Tongue (tissue), 3 donors: ENCODE measurements at places on chromosomes 13 and 19.

DNA sequence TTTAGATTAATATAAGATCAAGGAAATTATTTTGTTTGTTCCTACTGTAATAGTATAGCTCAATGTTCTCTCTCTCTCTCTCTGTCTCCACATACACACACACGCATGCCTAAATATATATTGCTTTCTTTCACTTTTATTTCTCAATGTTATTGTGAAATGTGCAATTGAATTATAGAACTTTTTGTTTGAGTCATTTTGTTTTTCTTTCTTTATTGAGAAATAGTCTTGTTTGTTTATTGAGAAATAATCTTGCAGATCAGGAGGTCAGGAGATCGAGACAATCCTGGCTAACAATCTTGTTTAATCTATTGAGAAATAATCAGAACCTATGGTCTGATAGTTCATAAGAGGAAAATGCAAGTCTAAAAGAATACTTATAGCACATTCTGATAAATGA lies 1581.3 kb downstream of the EFNB2 start:
- no peak for DNase-seq

DNA sequence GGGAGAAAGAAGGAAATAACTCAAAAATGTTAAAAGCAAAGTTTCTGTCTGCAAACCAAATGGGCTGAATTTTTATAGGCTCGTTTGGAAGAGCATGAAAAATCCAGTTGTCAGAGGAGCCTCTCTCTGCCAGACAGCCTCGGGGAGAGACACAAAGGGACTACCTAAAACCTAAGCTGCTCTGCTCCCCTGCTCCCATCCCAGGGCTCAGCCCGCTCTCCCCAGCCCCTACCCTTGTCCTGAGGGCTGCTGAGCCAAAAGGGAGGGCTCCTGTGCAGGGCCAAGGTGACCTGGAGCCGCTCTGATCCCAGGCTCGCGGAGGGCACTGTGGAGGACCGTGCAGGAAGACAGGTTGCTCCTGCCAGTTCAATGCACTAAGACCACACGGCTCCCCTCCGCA lies 96.7 kb upstream of the UQCRFS1 start:
- DNase-seq: no peak

DNA sequence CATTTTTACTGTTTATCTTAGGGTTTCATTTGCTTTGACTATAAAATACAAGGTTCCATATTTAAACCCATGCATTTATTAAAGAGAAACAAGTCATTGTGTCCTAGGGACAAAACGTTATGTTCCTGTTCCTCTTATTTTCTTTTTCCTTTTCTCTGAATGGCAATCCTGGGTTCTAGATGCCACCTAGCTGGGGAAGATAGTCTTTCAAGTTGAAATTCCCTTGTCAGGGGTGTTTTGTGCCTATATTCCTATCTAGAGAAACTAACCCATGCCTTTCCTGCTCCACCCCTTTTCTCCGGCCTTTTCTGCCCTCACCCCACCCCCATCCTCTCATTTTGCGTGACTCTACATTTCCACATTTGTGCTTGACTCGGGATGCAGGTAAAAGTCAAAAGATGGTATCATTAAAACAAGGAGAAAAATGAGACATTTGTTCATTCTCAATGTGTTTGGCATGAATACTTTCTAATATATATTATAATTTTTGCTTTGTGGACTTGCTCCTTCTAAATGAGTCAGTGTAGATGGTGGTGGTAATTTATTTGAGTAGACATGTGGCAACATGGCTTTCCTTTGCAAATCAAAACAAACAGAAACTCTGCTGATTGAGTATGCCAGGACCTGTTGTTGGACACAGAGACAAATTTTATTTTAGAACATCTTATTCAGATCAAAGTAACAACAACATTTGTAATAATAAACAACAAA lies 26.8 kb upstream of the STARD13 start:
- no peak for DNase-seq

GRCh38 chr13:43348397-43348796 lies 325.0 kb downstream of the DNAJC15 start:
- no peak for DNase-seq

DNA sequence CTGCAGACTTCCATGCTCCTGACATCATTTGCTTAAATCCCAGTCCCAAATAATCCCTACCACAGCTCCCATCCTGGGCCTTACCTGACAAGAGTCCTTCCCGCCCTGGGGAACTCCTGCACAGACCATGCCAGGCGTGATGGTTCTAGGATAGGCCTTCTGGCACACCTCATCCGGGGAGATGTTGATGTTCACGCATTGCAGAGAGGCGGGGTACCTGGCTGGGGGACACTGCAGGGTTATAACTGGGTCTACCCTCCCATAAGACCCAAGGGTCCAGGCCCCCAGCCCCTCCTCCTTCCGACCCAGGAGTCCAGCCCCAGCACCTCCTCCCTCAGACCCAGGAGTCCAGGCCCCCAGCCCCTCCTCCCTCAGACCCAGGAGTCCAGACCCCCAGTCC lies 4.0 kb downstream of the KLK14 start:
- no peak for DNase-seq

DNA sequence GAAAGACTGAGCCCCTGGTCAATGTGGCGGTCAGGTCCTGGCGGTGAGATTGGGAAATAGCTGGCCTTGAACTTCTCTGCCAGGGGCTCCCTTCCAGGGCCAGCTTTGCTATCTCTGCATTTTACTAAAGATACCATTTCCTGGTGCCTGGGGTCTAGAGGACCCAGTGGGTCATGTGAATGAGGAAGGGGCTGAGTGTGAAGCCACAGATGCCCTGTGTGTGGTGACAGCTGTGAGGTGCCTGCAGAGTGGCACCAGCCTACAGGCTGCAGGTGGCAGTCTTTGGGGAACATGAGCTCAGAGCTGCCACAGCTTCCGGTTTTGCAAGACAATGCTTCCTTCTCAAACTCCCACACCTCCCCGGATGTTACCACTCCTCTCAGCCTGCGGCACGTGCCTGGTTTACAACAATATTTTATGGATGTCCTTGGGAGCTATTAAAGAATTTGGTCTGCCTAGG lies 5.2 kb upstream of the MLNR start:
- peak; percentile 12 for DNase-seq

- no peak for DNase-seq
Measured at GRCh38 chr13:28449826-28450773, 44.8 kb downstream of the FLT1 start.

GRCh38 chr13:43214124-43214523 lies 190.7 kb downstream of the DNAJC15 start:
- DNase-seq: no peak

DNA sequence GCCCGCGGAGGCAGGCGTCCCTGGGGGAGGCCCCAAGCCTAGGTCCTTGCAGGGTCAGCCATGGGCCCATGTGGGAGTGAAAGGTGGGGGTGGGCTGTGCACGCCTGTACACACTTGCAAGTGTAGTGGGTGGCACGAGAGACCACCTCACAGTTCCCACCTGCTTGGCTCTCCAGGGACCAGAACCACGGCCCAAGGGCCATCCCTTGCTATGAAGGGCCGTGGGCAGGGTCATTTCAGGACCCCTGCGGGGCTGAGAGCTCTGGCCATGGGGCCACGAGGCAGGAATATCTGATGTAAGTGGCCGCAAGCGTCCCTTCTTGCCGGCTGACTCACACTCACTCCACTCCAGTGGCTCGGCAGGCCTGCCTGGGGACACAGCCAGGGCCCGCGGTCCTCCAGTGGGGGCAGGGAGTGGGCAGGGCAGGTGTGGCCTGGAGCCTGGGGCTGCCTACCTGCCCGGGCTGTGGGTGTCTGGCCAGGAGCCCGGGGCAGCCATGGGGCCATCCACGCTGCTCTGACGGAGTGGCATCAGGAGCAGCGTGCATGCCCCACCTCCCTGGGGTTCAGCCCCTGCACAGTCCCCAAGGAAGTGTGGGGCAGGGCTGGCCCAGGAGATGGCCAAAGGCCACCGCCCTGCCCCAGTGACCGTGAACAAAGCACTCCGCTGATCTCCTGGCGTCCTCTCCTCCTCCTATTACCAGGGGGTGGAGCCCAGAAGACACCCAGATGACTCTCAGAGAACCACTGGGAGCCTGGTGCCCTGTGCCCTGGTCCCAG lies 8.6 kb upstream of the MKNK2 start:
- DNase-seq: no peak

GRCh38 chr13:111859354-111860230 lies 207.4 kb upstream of the SOX1 start:
- DNase-seq: no peak

DNA sequence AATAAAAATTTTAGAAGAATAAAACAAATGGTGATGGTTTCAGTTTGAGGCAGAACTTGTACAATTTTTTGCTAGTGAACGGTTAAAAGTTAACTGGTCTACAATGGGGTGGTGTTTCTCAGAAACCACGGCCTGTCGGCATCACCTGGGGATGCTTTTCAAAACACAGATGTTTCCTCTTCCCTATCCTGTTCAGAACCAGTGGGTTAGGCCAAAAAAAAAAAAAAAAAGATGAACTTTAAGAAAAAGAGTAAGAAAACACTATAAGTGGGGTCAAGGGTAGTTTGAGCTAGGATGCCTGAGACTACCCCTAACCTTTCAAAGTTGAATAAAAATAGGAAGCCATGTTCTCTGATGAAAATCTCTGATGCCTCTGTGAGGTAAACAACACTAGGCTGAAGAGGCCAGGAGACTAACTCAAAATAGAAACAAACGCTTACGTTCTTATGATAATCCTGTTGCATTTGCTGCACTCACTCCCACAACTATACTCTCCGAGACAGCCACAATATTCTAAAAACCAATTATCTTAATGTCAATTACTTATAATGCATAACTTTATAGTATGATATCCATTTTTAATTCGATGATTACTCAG lies 3.3 kb downstream of the MTIF3 start:
- DNase-seq: peak; percentile 13

DNA sequence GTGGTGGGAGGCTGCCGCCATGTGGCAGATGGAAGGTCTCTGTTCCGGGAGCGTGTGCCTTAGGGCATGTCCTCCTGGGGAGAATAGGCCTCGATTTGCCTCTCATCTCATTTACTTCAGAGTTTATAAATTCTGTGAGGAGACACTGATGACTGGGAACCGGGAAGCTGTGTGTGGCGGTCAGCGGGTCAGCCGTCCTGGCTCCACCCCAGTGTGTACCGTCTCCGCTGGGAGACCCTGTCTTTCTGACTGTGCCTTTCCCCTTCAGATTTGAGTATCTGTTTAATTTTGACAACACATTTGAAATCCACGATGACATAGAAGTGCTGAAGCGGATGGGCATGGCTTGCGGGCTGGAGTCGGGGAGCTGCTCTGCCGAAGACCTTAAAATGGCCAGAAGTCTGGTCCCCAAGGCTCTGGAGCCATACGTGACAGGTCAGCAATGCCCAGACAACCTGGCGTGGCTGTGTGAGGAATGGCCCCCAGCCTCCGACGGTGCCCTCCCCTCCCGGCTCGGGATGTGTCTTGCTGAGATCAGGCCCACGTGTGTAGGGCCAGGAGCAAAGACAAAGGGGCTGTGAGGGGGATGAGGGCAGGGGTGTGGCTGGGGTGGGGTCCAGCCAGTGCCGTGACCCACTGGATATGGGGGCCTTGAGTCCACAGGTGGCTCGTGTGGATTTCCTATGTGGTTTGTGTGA lies 21.6 kb downstream of the ATP4B start:
- DNase-seq: no peak

DNA sequence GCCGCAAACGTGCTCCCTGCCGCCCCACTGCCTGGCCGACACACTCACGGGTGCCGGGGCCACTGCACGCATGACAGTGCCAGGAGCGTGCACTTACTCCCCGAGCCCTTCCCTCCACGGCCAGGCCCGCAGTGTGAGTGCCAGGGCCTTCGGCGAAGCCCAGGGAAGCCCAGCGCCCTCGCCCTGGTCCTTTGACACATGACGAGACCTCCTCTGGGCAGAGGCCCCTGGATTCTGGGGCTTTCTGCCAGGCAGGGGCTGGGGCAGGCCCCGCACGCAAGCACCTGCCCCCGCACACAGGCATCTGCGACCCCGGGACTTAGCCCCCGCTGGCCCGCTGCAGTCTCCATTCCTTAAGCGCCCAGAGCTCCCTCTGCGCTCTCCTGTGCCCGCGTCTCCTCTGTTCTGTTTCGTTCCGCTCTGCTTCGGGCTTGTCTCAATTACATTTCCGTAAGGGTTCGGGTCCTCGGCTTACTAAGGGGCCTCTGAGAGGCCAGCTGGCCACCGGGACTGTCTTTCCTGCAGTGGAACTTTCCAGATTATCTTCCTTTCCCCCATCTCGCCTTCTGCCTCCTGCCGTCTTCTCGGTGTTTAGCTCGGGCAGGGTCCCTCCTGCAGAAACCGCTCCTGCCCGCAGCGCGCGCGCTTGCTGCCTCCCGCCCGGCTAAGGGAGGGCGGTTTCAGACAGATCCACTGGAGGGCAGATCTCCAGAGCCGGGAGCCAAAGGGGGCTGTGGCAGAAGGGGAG lies 98.8 kb downstream of the ING1 start:
- peak; percentile 52 for DNase-seq

- DNase-seq: no peak
Measured at GRCh38 chr13:26133851-26134250, 82.0 kb upstream of the SHISA2 start.

- peak; percentile 96 for DNase-seq
Measured at GRCh38 chr19:46471116-46471733, at the start of gene PNMA8A. PNMA8A (minus strand) TSS chr19:46471563; CDS start chr19:46471035, 528 bp downstream.

DNA sequence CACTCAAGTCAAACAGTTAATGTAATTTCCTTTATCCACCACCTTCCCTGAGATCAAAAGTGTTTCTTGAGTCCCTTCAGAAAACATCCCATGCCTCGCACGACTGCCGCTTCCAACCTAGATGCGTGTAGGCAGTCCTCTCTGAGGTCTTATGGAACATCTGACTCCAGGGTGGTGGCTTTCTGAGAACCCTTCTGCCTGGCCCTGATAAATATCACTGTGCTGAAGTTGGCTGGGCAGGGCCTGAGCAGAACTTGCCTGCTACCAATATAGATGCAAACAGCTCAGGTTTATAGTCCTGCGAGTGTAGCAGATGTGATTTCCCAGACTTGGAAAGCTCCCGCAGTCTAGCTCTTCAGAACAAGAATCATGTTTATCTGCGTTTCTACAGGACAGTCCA lies 61.1 kb upstream of the GPR12 start:
- DNase-seq: no peak

GRCh38 chr13:99035715-99036114 lies 57.9 kb upstream of the DOCK9 start:
- no peak for DNase-seq

DNA sequence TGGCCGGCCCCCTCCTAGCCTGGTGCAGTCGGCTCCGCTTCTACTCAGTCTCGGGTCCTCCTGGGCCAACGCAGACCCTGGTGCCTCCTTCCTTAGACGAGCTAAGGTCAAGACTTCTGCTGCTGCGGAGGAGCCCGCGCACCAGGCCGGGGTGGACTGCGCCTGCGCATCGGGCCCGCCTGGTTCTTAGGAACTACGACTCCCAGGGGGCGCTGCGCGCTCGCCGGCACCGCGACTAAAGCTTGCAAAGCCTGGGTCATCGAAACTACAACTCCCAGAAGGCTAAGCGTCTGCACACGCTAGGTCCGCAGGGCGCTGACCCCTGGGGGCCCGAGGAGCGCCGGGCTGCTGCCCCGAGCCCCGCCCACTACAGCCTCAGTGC lies at the start of gene ZNF835:
TSS of gene ZNF835 (minus strand) at position 145 of the 382 bp plus-strand sequence. CDS start 6,559 bp downstream, outside the sequence.
- peak; percentile 96 for DNase-seq

GRCh38 chr13:100521851-100522617 lies 66.6 kb downstream of the GGACT start:
- no peak for DNase-seq
